HT-29 (cell line): ENCODE measurements at places on chromosomes 11 and 22. TPM values are rescaled to one million over a fixed set of nuclear protein-coding genes. Genes with fewer than 3 reads are reported as not detected.

GRCh38 chr11:125499563-125499962 lies 3.5 kb upstream of the FEZ1 start:
- DNase-seq: no peak

- DNase-seq: no peak
Observed at GRCh38 chr11:115272925-115273324, 231.3 kb downstream of the CADM1 start.

GRCh38 chr22:42799461-42800405 lies 57.3 kb downstream of the ARFGAP3 start:
- DNase-seq: no peak

- peak; percentile 84 for DNase-seq
Observed at GRCh38 chr22:37817705-37818408, 5.3 kb upstream of the GALR3 start.

GRCh38 chr11:64864473-64865285 lies 13.7 kb downstream of the EHD1 start:
- no peak for DNase-seq

DNA sequence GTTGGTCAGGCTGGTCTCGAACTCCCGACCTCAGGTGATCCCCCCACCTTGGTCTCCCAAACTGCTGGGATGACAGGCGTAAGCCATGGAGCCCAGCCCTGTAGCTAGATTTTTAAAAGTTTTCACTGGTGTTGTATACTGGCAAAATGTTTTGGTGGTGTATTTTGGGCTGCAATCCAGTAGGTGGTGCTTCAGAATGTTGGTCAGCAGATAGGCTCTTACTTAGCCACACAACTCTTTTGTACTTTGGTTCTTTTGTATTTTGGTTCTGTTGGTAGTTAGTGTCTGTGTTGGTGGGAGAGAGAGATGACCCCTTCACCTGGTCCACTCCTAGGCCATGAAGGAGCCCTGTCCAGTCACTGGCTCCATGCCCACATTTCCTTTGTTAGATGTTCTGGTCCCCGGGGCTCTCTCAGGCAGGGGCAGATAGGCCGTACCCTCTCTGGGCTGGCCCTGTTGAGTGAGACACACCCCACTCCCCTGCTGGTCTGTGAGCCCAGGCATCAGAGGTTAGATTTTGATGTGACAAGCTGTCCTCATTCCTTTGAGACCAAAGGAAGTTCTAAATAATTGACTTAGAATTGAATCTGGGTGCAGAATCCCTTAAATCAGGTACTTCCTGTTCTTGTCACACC lies 123.8 kb downstream of the DDX10 start:
- DNase-seq: peak; percentile 34

DNA sequence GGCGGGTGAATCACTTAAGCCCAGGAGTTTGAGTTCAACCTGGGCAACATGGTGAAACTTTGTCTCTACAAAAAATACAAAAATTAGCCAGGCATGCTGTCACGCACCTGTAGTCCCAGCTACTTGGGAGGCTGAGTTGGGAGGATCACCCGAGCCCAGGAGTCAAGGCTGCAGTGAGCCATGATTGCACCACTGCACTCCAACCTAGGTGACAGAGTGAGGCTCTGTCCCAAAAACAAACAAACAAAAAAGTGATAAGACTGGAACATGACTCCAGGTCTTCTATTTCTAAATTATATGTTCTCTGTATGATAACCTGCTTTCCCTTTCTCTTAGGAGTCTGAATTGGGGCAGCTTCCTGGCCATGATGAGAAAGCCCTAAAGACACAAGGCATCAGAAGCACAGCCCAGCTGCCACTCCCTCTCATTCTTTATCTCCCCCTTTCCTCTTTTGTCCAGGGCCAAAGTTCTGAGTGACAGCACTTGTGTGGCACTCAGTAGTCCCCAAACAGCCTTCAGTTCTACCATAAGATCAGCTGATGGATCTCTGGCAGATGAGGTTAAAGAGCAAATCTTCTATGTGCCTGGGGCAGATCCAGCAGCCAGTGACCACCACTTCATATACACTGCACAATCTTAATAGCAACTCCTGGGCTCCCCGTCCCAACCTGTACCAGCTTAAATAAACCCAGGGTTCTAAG lies 136.0 kb downstream of the C11orf58 start:
- DNase-seq: no peak

GRCh38 chr11:14907411-14908213 lies 15.6 kb upstream of the CYP2R1 start:
- DNase-seq: peak; percentile 88

DNA sequence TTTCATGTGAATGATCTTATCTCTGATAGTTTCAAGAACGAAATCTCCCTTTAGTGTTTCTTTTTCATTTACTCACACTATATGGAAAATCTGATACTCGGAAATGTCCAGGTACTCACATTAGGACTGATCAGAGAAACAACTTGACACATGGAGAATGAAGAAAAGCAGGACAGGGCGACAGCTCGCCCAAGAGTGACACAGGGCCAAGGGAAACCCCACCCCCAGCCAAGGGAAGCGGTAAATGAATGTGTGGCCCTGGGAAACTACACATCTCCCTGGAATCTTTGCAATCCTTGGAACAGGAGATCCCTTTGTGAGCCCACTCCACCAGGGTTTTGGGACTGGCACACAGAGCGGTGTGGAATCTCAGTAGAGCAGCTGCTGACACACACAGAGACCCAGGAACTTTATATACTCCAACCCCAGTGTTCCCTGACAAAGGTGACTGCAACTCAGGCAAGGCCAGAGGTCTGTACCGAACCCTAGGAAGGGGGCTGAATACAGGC lies 303.7 kb upstream of the ARHGAP42 start:
- no peak for DNase-seq

GRCh38 chr11:44985721-44986120 lies 35.0 kb upstream of the TP53I11 start:
- no peak for DNase-seq

DNA sequence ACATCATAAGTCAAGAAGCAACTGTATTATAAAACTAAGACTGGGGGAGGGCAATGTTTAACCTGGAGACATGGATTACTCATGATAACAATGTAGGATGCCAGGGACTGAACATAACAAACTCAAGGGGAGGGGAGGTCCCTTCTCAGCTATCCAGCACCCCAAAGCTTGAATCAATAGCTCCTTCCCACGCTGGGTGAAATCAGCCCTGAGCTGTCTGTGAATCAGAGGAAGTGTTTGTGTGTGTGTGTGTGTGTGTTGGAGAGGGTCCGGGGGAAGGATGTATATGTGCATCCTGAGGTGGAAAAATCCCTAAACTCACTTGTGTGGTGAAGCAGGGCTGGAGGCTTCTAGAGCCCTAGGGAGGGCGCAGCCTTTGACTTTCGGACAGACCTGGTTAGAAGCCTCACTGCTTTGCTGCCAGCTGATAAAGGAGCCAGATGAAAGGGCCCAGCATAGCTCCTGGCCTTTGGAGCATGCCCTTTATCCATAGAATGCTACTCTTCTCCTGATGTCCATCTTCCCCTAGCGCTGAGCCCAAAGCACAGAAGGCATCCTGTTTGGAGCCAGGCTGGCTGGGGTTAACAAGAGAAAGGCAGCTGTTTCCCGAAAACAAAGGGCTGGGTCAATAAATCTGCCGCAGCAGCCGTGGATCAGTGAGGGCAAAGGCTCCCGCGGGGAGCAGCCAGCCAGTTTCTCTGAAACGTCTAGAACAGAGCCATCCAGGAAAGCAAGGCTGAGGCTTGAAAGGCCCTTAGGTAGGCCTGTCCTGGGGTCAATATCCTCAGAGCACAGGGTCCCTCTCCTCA lies 35.8 kb downstream of the TNKS1BP1 start:
- DNase-seq: no peak

- DNase-seq: no peak
Observed at GRCh38 chr22:44266796-44267760, 45.7 kb downstream of the SHISAL1 start.

GRCh38 chr11:126680700-126681099 lies 319.9 kb downstream of the KIRREL3 start:
- DNase-seq: no peak

IRF7 gene
- total RNA-seq: 263 and 329 TPM in 2 replicates

SCGB1A1 gene
- not detected in 2 replicates for total RNA-seq

GRIK4 gene
- total RNA-seq: not detected in 2 replicates

KCNE3 gene
- total RNA-seq: 59.1 and 79.2 TPM in 2 replicates
